Renal cortex interstitium (tissue), 15 donors: ENCODE measurements at places on chromosomes 5 and 9.

DNA sequence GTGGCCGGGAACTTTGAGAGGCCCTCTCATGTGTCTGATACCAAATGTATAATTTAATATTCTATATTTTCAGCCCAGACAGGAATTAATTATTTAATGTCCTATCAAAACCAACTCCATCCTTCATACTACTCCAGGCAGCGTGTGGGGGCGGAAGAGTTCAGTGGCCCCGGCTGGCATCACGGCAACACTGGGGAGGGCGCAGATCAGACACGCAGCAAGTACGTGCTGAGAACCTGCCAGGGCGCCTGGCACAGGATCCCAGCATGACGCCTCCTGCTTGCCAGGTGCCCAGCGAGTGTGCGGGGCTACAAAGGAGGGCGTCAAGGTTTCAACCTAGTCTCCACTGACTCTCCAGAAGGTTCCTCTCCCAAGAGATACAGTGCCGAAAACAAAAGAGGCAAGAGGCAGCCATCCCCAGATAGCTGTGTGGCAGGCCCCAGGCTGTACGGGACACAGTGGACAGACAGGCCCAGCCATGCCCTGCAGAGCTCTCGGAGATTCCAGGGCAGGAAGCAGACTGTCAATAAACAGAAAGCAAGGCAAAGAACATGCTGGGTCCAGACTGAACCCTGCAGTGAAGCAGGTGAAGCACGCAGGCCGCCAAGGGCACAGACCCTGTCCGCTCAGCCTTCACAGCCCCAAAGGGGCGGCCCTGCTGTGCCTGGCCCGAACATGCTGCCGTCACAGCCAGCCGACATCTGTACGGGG is 110.3 kb downstream of the VAV2 start:
- DNase-seq: no peak

DNA sequence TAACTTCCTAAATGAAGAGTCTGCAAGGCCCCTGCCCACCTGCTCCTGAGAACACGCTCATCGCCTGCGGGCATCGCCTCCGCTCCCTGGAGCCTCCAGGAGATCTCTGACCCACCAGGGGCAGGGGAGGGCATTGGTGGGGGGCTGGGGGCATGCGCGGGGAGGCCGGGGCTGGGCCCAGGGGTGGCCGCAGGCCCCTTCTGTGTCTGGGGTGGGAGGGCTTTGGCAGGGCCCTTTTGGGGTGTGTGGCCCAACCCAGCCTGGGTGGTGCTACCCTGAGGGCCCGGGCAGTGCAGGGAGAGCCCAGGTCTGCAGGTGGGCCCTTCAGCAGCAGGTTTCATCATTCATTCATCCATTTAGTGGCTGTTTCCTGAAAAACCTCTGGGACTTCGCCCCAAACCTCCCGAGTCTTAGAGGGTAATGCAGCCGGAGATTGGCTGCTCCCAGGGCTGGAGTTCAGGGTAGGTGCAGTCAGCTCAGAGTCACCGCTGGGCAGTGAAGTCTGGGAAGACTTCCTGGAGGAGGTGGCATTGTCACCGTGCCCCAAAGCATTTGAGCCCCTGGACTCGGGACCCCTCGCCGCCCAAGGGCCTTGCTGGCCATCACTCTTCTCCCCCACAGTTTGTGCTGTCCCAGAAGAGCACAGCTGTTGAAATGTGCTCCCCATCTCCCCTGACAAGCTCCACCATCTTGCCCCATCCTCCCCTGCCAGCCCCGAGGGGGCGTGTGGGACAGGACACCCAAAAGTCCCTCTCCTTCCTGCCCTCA is 255.1 kb downstream of the PARP8 start:
- DNase-seq: no peak

DNA sequence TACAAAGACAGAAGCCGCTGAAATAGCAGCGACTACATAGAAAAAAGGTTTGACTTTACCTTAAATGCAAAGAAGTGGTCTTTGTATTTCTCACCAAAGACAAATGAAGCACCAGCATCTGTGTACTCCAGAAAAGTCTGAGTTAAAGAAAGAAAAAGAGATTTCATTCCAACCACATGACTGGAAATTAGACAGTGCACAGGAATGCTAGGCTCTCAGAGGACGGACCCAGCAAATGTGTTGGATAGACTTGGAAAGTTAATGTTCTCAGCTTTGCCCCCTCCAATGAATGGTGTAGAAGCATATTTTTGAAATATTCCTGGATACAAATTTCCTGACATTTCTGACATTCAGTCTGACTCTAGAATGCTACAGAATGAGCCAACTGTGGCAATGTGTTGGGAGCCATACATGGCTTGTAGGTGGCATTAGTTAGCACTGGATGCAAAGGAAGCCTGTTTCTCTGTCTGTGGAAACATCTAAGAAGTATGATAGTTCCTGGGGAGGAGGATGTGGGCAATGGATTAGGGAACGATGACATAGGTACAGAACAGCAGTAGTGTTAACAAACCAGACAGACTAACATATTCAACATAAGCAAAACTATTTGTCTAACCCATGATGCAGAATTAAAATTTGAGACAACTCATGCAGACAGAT is 43.3 kb downstream of the SLC28A3 start:
- no peak for DNase-seq

GRCh38 chr9:109875495-109876129 is 95.6 kb downstream of the PALM2AKAP2 start:
- no peak for DNase-seq

GRCh38 chr9:101468116-101468515 is 32.5 kb upstream of the ALDOB start:
- DNase-seq: no peak

GRCh38 chr9:111094433-111094924 is 56.2 kb upstream of the LPAR1 start:
- DNase-seq: no peak

GRCh38 chr5:132074091-132074771 is 642 bp downstream of the CSF2 start:
- no peak for DNase-seq

- no peak for DNase-seq
Observed at GRCh38 chr5:96763026-96763425, 44.7 kb downstream of the ERAP1 start.

- DNase-seq: no peak
Observed at GRCh38 chr9:111030492-111030891, 7.8 kb downstream of the LPAR1 start.

GRCh38 chr9:104836235-104836634 is 72.3 kb downstream of the NIPSNAP3B start:
- no peak for DNase-seq

GRCh38 chr9:109860521-109860920 is 80.5 kb downstream of the PALM2AKAP2 start:
- no peak for DNase-seq

GRCh38 chr9:69391946-69392345 is 66.9 kb downstream of the ENTREP1 start:
- DNase-seq: no peak

DNA sequence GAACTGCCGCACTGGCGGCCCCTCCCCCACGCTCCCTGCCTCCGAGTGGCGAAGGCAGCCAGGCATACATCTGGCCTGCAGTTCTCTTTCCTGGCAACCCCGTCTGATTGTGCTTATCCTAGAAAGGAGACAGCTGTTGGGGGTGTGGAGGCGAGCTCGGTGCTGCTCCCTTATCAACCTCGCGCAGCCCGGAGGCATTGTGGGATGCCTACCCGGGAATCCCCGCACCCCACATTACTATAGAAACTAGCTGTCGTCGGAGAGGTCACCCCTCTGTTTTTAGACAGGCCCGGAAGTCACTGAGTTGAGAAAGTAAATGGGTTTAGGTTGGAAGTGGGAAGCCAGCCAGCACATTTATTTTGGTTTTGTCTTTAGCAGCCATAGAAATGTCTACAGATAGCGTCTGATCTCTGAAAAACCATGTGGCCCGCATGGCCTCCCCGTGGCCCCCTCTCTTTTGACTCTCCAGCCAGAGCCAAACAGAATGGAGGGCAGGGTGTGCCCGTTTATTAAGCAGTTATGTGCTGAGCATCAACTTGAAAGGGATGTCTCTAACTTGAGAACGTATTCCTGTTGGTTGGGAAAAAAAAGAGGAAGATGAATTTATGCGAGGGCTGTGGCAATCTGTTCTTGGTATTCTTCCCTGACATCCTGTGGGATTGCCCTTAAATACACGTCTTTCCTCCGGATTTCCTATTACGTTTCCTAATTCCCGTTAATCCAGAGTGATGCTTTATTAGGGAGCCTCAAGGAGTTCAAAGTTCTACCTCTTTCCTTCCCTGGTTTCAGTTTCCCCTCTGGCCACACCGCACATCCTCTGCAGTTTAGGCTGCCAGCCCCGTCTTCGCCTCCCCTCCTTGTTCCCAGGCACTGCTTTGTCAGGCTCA is 3.9 kb downstream of the STC2 start:
- no peak for DNase-seq

- no peak for DNase-seq
Observed at GRCh38 chr9:16458696-16459420, 411.6 kb downstream of the BNC2 start.

- no peak for DNase-seq
Observed at GRCh38 chr5:96012399-96012798, 50.7 kb upstream of the ELL2 start.

DNA sequence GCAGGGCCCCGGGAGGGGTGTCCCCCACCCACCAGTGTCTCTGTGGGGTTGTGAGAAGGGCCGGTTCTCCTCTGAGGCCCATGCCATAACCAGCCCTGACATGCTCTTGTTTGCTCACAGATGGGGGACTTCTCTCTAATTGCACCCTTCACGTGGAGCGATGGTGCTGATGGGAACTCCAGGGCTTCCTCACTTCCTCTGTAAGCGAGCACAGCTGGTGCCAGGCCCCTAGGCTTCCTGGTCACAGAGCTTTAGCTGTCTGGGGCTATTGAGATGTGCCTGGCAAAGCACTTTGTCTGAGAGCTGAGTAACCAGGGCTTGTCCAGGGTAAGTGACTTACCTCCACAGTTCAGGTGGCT is 36.4 kb downstream of the PHF2 start:
- DNase-seq: no peak

GRCh38 chr5:88879724-88880123 is 3.3 kb downstream of the MEF2C start:
- DNase-seq: no peak

DNA sequence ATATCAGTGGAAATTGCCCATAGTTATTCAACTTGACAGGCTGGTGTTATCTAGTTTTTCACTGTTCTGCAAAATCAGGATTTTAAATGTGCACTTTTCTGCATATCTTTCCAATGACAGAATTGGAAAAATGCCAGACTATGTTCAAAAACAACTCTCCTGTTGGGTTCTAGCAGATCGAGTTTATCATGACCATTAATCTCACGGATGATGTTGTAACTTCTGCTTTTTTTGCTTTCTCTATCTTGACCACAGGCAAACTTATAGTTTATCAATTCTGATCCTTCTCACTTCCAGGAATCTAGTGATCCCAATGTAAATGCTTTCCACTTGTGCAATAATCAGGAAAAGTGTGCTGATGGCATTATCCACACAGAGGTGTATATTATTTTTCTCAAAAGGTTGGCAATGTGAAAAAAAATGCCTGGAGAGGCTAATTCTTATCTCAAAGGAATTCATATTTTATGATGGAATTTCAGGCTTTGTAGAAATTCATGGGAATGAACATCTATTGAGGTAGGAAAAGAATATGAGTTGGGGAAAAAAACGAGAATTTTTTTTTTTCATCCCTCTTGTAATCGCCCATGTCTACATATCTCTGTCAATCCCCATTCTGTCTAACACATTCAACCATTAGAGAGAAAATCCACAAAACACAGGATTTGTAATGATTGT is 73.6 kb upstream of the DAB2 start:
- DNase-seq: no peak

DNA sequence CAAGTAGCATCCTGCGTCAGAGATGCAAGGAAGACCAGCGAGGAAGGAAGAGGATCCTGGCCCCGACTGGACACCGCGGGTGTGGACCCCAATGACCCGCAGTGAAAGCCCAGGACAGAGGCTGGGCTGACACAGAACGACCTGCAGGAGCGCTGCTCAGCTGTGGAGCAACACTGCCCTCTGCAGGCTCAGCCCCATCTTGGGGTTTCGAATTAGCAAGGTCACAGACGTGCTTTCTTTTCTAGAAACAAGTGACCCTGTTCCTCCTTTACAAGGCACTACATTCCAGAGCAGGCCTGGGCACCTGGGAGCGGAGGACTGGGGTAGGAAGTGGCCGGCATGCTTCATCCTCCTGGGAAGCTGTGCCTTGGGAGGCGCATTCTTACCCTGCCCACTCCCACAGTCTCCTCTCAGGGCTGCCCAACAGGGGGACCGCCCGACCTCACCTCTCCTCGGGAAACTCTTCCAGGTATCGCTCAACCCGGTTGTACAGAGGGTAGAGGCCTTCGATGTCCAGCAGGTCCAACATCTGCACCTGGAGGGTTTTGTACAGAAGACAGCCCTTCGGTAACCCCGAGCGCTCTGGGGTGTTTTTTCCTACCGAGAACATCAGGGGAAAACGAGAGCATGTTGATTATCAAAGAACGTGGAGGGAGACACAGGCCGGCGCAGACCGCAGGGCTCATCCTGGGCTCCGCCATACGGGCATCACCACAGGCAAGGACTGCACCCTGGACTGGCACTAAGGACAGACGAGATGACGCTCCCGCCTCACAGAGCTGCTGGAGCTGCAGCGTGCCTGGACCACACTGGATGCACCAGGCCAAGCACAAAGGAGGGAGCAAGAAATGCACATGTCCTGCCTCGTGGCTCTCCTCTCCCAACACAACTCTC is 35.0 kb downstream of the IPPK start:
- DNase-seq: peak; percentile 66
